Activated CD4-positive, alpha-beta T cell treated with anti-CD3 and anti-CD28 coated beads, Interleukin-2, amount 50 U/mL, for 48 hours (primary cell): ENCODE measurements at places on chromosomes 5 and 9.

- DNase-seq, result no peak
Observed at GRCh38 chr9:133916159-133916541, 76.0 kb downstream of the VAV2 start.

DNA sequence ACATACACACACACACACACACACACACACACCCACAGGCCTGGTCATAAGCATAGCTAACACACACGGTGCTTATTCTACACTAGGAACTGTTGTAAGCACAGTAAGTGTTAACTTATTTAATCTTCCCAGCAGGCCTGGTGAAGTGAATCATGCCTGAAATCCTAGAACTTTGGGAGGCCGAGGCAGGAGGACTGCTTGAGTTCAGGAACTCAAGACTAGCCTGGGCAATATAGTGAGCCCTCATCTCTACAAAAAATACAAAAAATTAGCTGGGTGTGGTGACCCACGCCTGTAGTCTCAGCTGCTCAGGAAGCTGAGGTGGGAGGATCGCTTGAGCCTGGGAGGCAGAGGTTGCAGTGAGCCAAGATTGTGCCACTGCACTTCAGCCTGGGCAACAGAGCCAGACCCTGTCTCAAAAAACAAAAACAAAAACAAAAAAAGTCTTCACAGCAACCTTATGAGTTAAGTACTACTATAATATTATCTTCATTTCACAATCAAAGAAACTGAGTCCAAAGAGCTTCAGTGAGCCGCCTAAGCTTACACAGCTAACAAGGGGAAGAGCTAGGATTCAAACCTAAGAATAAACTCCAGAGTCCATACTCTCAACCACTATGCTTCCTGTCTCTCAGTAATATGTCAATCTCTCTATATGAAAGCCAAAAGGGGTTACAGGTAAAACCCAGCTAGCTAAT is 2.3 kb downstream of the MEGF9 start:
- DNase-seq, result no peak

GRCh38 chr5:167763772-167764171 is 527.7 kb upstream of the WWC1 start:
- DNase-seq, result no peak

DNA sequence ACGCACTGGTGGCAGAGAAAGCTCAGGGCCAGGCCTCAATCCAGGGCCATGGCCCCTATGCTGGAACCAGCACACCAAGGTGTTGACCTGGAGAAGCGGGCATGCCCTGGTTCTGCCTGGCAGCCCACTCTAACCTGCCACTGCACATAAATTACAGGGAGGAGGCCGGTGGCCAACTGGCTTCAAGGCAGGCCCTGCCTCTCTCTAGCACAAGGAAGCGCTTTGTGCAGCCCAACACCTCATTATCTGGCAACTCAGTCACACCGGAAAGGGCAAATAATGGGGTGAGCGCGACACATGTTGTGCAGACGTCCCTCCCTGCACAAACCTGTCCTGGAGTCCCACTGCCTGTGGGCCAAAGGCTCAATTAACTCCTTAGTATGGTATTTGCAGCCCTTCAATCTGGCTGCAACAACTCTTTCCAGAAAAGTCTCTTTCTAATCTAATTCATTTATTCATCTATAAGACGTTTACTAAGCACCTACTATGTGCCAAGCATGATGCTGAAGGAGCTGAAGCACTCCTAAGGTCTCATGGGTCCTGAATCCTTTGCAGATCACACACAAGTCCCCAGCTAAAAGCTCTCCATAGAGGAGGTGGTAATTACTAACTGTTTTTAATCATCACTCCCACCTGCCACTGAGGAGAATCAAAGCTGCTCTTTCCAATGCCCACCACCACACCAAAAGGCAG is 24.9 kb downstream of the SHB start:
- no peak for DNase-seq

GRCh38 chr9:69036309-69036708 is 757 bp downstream of the FXN start:
- peak; percentile 47 for DNase-seq

- DNase-seq, result no peak
Observed at GRCh38 chr5:131996210-131997025, 15.0 kb downstream of the ACSL6 start.
